ENCODE measurements at places on chromosomes 3 and 15. TPM values are rescaled to one million over a fixed set of nuclear protein-coding genes. Genes with fewer than 3 reads are reported as not detected.

- DNase-seq, result no peak
Measured at GRCh38 chr3:184731786-184732537, 20.1 kb upstream of the MAGEF1 start.

- no peak for DNase-seq
Measured at GRCh38 chr3:123634149-123635051, 49.5 kb upstream of the HACD2 start.

DNA sequence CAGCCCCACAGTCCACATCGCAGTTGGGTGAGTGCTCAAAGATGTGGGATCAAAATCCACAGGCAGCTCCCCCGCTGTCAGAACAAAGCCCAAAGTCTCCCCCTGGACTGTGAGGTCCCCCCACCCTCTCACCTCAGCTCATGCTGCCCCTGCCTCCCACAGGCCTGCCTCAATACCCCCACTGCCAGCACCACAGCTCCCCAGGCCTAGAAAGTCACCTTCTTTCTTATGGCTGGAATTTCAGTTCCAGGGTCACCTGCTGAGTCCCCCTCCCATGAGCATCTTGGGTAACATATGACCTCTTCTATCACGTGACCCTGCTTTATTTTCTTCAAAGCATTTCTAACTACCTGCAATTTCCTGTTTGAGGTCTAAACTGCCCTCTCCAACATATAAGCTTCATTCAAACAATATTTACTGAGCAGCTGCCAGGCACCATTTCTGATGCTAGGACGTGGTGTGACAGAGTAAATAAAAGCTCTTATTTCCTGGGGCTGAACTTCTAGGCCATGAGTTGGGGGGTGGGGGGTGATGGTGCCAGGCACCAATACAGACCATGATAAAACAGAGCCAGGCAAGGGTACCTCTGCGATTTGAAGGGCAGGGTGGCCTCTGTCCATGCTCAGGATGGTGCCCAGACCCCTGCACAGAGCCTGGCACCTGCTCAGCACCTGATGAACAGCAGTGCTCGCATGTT, 2.4 kb upstream of the TMEM89 start:
- DNase-seq, result no peak

DNA sequence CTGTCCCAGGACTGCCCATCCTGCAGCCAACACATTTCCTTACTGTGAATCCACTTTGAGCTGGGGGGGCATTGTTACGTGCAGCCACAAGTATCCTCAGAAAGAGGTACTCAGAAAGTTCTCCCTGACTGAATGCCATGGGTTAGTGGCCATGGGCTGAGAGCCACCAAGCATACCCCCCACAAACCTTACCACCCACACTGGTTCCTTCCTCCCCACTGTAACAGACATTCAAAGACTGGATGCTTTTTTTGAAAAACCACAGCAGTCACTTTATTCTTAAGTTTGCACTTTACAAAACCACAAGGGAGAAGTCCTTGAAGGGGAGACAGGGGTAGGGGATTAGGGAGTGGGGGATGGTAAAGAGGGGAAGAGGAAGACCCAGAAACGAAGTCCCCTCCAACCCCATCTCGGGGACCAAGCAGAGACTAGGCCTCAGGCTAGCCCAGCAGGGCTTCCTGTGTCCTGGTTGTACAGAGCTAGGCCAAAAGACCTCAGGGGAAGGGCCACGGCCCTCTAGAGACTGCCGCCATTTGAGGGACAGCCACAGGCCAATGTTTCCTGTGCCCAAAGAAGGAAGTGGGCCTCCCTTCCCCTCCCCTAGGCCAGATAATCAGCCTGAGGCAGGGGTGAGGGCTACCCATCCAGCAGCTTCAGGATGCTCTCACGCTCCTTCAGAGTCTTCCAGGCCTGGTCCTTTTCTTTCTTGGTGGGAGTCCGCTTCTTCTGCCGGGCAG, 10.1 kb upstream of the CAMK1 start:
- no peak for DNase-seq

GRCh38 chr3:82030916-82031315, 269.5 kb upstream of the GBE1 start:
- DNase-seq, result no peak

GRCh38 chr15:80098341-80098740, 38.9 kb downstream of the ZFAND6 start:
- DNase-seq, result no peak

- DNase-seq, result no peak
Measured at GRCh38 chr3:72652395-72652794, 195.8 kb downstream of the SHQ1 start.

- no peak for DNase-seq
Measured at GRCh38 chr3:90035643-90036042, 928.2 kb downstream of the EPHA3 start.

- no peak for DNase-seq
Measured at GRCh38 chr15:27487846-27488245, 516.9 kb downstream of the GABRG3 start.

GRCh38 chr3:170813266-170813665, 56.7 kb downstream of the RPL22L1 start:
- no peak for DNase-seq

DNA sequence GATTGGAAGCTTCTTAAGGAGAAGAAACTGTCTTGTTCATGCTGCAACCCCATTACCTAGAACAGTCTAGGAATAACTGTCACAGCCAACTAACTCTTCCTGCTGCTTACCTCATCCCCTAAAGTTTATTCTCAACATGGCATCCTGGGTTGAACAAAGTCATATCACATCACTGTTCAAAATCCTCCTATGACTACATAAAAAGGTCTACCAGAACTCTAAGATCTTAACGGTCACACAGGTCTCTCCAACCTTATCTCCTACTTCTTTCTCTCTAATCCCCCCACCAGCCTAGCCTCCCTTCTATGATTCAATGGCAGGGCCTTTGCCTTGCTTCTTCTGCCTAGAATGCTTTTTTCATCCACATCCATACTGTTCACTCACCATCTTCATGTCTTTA, 69.3 kb downstream of the CLASP2 start:
- DNase-seq, result no peak

DNA sequence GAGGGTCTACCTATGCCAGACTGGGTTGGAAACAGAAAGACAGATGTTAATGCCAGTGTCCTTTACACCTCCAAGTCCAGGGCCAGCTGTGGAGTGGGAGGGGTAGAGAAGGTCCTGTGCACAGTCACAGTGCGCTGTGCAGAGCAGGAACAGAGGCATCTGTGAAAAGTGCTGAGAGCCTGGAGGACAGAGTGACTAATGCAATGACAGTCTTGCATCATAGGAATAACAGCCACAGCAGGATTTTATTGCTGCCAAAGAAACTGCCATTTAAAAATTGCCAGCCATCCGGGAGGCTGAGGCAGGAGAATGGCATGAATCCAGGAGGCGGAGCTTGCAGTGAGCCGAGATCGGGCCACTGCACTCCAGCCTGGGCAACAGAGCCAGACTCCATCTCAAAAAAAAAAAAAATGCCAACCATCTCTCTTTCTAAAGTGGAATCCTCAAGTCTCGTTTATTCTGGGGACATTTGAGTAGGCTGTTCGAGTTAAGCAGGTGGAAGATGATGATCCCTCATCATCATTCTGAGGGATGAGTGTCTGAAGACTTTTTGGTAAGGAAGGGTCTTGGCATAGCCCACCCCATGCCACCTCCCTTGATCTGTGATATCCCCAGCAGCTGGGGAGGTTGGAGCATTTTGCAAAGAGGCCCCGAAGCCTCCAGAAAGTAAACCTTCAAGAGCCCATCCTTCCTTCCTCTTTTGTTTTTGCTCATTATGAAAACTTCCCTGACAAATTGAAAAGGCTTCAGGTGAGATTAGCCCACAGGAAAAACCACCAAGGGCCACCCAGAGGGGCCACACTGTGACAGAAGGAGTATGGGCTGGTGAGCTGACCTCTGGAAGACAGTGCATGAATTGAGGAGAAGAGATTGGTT, 7.7 kb downstream of the CCR2 start:
- no peak for DNase-seq

DNA sequence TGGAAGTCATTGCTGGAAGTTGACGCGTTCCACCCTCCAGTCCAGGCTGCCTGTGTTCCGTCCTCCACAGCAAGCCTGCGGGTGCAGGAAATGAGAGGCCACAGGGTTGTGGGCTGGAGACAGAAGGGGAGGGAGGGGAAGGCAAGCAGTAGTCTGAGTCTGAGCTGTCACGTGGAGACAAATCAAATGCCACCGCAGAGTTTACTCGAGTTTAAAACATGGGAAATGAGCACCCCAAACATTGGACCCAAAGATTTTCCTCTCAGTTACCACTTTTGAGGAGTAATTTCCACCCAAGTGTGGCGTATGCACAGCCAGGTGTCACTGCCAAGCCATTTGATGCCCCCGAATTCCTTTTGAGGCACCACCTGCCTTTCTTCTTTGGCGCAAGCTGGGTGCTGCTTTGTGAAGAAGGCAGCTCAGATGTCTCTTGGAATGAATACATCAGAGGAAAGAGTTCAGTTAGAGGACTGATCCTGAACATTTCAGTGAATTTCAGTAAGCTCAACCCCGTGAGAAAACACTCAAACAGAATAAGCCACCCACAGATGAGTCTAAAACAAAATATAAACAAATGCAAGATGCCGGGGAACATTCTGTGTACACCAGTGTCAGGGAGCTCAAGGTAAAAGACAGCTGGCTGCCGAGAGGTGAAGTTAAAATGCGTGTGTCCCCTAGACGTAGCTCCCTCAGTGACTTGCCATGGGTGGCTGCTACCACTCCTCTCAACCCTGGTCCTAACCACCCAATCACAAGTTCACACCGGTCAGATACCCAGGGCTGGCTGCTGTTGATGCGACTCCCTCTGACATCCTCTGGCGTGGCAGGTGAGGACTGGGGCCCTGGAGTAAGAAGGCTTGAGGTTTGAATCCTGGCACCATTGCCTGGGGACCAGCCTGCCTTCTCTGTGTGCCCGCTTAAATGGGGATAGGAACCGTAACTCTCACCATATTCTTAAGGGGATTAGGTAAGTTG, 203.8 kb downstream of the UACA start:
- DNase-seq, result no peak

- no peak for DNase-seq
Measured at GRCh38 chr3:97885931-97886824, 64.4 kb downstream of the CRYBG3 start.

- peak; percentile 79 for DNase-seq
Measured at GRCh38 chr3:9976721-9977709, 9.6 kb downstream of the EMC3 start.

- no peak for DNase-seq
Measured at GRCh38 chr3:131744765-131745164, 242.0 kb upstream of the MRPL3 start.

DNA sequence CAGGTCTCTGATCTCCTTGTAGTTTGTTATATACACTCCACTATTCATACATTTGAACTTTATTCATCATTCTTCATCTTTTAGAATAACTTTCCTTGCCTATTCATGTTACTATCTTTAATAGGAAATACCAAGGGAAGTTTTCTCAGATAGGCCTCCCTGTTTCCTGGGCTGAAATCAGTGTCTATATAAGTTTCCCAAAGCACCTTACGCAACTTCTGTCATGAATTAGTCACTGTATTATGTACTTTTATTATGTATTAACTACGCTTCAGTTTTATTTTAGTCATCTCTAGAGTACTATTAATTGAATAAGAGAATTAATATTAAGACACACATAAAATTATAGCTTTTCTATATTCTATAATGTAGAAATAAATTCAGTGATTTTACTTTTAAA, 1481.5 kb downstream of the OTOL1 start:
- no peak for DNase-seq

DNA sequence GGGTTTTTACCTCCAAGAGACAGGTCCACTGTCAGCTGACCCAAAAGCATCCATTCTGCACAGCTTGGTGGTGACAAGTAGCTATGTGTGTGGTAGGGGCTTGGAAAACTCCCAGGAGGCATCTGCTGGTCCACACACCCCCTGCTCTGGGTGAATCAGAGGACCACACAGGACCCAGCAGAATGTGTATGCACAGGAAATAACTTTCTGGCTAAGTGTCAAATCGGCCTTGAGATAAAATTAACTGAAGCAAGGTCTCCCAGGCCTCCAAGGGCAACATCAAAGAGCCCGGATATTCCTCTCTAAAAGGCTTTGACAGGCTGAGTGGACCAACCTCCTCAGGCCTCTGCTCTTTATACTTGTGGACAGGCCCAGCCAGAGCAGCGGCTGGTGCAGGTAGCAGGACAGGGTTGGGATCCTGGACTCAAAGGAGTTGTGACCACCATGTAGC, 66.5 kb downstream of the CTNNB1 start:
- DNase-seq, result no peak

GRCh38 chr3:20066850-20067617, 26.8 kb downstream of the KAT2B start:
- DNase-seq, result no peak

DNA sequence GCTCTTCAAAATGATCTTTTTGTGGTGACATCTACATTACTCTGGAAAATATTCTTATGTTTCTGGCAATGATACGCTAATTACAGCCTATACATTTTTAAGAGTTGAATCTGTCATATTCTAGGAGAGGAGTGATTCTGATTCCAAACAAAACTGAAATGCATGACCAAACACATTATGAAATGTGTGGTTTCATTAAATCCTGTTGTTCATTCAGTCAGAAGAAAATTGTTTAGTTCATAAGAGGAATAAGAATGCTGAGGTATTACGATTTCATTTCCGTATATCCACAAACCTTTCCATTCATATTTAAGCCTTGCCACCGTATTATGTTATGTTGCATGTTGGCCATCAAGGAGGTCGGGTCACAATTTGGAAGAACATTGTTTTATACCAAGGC, 345.1 kb downstream of the FEZF2 start:
- DNase-seq, result no peak

- DNase-seq, result no peak
Measured at GRCh38 chr15:78177447-78177873, 28.3 kb downstream of the IDH3A start.

DNA sequence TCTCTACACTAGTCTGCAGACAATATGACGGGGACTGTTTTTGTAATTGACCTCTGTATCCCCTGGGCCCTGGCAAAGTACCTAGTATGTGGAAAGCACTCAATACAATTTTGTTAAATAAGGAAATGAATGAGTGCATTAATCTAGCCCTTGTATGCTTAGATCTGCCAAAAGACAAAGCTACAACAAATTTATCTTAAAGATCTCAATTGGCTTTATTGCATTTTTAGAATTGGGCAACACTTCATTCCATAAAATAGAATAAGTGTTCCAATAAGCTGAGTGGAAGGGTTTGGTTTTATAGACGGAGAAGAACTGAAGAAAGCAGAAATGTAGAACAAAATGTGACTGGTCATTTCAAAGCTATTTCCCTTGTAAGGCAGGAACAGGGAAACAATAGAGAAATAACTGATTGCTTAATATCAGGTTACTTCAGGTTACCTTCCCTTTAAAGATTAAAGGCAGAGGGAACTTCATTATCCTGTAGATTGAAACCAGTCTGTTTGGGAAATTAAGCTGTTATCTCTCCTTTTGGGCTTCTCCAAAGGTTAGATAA, 108.3 kb upstream of the MME start:
- no peak for DNase-seq

The ANKRD34C gene
- not detected for total RNA-seq

The SOX14 gene
- not detected for total RNA-seq

The DPPA4 gene
- total RNA-seq, result not detected

The ISLR2 gene
- total RNA-seq, result 0.66 TPM

The SNTN gene
- not detected for total RNA-seq

The IGF2BP2 gene
- total RNA-seq, result 42.8 TPM

The SLC28A2 gene
- not detected for total RNA-seq

The ATP13A5 gene
- total RNA-seq, result under 0.01 TPM

The CNTN6 gene
- not detected for total RNA-seq

The POPDC2 gene
- 2.2 TPM for total RNA-seq

The TRAIP gene
- total RNA-seq, result 1.5 TPM

The RTP4 gene
- 0.60 TPM for total RNA-seq

The FBXO45 gene
- total RNA-seq, result 7.8 TPM

Data from tibial nerve (tissue), 4 donors.